ENCODE measurements at places on chromosomes 13 and 19.

GRCh38 chr13:24141333-24141910, 19.1 kb upstream of the SPATA13 start:
- no peak for DNase-seq

DNA sequence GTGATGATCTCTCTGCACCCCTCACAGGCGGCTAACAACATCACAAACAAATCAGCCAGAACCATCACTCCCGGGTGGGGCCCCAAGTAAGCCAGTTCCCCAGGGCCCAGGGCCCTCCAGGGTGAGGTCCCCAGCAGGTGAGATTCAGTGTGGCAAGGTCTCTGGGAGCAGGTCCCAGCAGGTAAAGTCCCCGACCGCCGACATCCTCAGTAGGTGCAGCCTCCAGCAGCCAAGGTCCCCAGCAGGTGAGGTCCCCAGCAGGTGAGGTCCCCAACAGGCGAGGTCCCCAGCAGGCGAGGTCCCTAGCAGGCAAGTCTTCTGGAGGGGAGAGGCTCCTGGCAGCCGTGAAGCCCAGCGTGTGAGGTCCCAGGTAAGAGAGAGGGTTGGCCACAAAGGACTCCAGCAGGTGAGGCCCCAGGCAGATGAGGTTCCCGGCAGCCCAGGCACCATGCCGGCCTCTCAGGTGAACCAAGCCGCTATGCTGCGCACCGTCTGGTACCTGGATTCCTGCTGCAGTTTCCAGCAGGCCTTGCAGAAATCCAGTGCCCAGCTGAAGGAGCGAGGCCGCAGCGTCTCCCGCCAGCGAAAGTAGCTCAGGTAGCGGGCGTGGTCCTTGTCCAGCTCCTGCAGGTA, 3.9 kb upstream of the FUT6 start:
- DNase-seq = no peak

- DNase-seq = peak; percentile 66
Measured at GRCh38 chr13:30847650-30848307, 58.3 kb upstream of the MEDAG start.

GRCh38 chr19:49430172-49430677, 5.0 kb downstream of the GFY start:
- no peak for DNase-seq

- DNase-seq = no peak
Measured at GRCh38 chr19:7440188-7440975, 48.5 kb downstream of the PEX11G start.

GRCh38 chr19:12647490-12648071, 19.0 kb downstream of the MAN2B1 start:
- DNase-seq = no peak

GRCh38 chr19:10315335-10316214, at the start of gene FDX2:
TSS of gene FDX2 (minus strand) at chr19:10316015. CDS start at chr19:10315996, 19 bp downstream.
- DNase-seq = peak; percentile 85

- DNase-seq = peak; percentile 93
Measured at GRCh38 chr19:51799034-51799773, 4.2 kb downstream of the FPR3 start.

- no peak for DNase-seq
Measured at GRCh38 chr13:45051315-45051714, 62.0 kb downstream of the GPALPP1 start.

GRCh38 chr19:19537075-19538048, 703 bp upstream of the CILP2 start:
- no peak for DNase-seq

GRCh38 chr19:56319991-56320390, 5.4 kb upstream of the ZSCAN5A start:
- DNase-seq = no peak

GRCh38 chr13:39481491-39481890, 121.5 kb downstream of the LHFPL6 start:
- DNase-seq = no peak

GRCh38 chr13:48159826-48160225, 64.9 kb upstream of the MED4 start:
- no peak for DNase-seq
